HCT116 (cell line): ENCODE measurements at places on chromosomes 7 and 10. TPM values are rescaled to one million over a fixed set of nuclear protein-coding genes. Genes with fewer than 3 reads are reported as not detected.
A peak's percentile ranks its signal among the peaks of the same experiment; 100 is the strongest.

- H3K4me3 ChIP-seq: no peak overlapping the region
- peaks cover 14% of the 10 kb centered on the region; the same call in 1 of the 2 replicates for H3K27me3 ChIP-seq
- DNase-seq: no peak
- H3K4me1 ChIP-seq: no peaks in the 10 kb centered on the region
- no peaks in the 10 kb centered on the region for H3K36me3 ChIP-seq
- no peak overlapping the region for H3K27ac ChIP-seq
Observed at GRCh38 chr10:7626283-7626682, 40.5 kb downstream of the ITIH5 start.

DNA sequence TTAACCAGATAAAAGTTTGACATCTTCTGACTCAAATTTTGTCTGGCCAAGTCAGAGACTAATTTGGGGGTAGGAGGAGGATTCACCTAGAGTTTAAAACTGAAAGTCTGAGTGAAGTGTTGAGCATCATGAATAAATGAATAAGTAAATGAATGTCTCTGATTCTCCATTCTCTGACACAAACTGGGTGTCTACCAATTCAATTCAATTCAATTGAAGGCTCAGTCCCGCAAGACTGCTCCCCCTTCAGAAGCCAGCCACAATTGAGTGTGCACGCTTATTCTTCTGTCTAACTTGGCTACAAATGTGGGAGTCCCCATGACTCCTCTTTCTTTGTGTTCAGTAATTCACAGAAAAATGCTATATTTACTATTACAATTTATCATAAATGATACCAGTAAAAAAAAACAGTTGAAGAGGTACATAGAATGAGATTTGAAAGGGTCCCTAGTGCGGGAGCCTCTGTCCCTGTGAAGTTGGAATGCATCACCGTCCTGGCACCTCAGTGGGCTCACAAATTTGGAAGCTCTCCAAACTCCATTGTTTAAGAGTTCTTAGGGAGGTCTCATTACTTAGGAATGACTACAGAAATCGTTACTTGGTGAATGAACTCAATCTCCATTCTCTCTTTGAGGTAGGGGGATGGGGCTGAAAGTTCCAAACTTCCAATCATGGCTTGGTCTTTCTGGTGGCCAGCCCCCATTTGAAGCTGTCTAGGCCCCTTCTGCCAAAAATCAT, 243.7 kb upstream of the PHYHIPL start:
- H3K4me3 ChIP-seq: no peak overlapping the region
- H3K4me1 ChIP-seq: no peaks in the 10 kb centered on the region
- DNase-seq: no peak
- H3K27ac ChIP-seq: no peak overlapping the region
- no peaks in the 10 kb centered on the region for H3K36me3 ChIP-seq

GRCh38 chr10:11161910-11162309, 144.2 kb downstream of the CELF2 start:
- no peaks in the 10 kb centered on the region for H3K36me3 ChIP-seq
- H3K27me3 ChIP-seq: no peaks in the 10 kb centered on the region
- DNase-seq: no peak
- H3K27ac ChIP-seq: no peak overlapping the region
- H3K4me3 ChIP-seq: no peak overlapping the region

DNA sequence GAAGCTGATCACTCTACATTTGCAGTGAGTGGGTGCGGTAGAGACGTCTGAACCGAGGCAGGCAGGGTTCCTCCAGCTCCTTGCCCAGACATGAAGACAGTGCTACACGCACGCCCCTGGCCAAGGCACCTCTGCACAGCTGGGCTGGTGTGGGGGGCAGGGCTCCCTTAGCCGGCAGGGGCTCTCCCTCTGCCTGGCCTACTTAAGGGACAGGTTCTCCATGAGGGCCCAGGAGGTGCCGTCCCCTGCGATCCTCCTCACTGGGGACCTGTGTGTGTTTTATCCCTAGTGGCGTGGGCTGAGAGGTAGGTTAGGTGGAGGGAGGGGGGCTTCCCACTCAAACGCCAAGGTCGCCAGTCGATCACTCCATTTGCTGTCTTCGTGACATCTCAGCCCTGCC, 35.3 kb downstream of the IL15RA start:
- no peak overlapping the region for H3K4me3 ChIP-seq
- peaks cover 16% of the 10 kb centered on the region for H3K4me1 ChIP-seq
- H3K36me3 ChIP-seq: peaks cover 6% of the 10 kb centered on the region; the same call in 1 of the 2 replicates

GRCh38 chr10:124675261-124675660, 68.9 kb downstream of the FAM53B start:
- DNase-seq: no peak
- no peaks in the 10 kb centered on the region for H3K27me3 ChIP-seq

The FBXL13 gene
- total RNA-seq: 1.0 TPM

- peak overlapping the region; percentile 73 for H3K4me3 ChIP-seq
- peaks cover 4% of the 10 kb centered on the region; the same call in 1 of the 2 replicates for H3K36me3 ChIP-seq
- H3K27me3 ChIP-seq: no peaks in the 10 kb centered on the region
- peaks cover 10% of the 10 kb centered on the region; the same call in 1 of the 2 replicates for H3K4me1 ChIP-seq
Observed at GRCh38 chr10:73168465-73168803, 515 bp downstream of the FAM149B1 start.

- no peak overlapping the region for H3K27ac ChIP-seq
- H3K27me3 ChIP-seq: no peaks in the 10 kb centered on the region
Observed at GRCh38 chr7:137325927-137326326, 17.6 kb downstream of the PTN start.

- H3K4me3 ChIP-seq: no peak overlapping the region
- DNase-seq: no peak
- no peaks in the 10 kb centered on the region for H3K4me1 ChIP-seq
- H3K27me3 ChIP-seq: no peaks in the 10 kb centered on the region
Observed at GRCh38 chr10:124604214-124605000, 139.8 kb downstream of the FAM53B start.

DNA sequence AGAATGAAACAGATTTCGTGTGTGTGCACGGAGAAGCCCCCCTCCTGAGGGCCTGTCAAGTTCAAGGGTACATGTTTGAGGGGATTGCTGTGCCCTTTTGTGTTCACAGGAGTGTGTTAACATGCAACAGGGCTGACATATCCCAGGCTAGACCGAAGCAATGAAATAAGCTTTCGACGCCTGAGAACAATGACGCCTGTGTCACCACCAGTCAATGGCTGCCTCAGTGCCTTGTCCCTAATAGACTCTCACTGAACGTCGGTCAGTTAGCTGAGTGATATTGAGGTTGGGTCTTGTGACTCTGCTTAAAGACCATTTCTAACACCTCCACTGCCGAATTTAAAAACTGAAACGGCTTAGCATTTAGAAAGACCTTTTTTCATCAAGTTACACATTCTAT, 175.2 kb upstream of the TCF7L2 start:
- peaks cover 30% of the 10 kb centered on the region for H3K4me1 ChIP-seq
- no peak overlapping the region for H3K27ac ChIP-seq
- DNase-seq: no peak
- H3K4me3 ChIP-seq: no peak overlapping the region
- H3K36me3 ChIP-seq: no peaks in the 10 kb centered on the region
- no peaks in the 10 kb centered on the region for H3K27me3 ChIP-seq

The ACSM6 gene
- total RNA-seq: not detected

DNA sequence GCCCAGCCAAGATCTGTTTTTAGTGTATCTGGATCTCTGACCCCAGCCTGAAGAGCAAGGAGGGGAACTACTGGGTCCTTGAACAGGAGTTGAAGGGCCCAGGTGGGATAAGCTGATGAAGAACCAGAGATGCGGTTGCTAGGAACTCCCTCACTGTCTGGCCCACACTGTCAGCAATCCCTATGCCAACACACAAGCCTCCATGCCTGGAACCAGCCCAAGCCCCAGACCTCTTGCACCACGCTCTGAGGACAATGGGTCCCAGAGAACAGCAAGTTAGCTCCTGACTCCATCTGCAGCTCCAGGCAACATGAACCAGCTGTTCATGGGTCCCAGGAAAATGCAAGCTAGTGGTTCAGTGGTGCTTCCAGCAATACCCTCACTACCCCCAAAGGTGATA, 2.4 kb downstream of the NAT16 start:
- H3K27ac ChIP-seq: no peak overlapping the region
- peaks cover 27% of the 10 kb centered on the region for H3K4me1 ChIP-seq
- DNase-seq: no peak
- no peaks in the 10 kb centered on the region for H3K27me3 ChIP-seq
- no peak overlapping the region for H3K4me3 ChIP-seq

DNA sequence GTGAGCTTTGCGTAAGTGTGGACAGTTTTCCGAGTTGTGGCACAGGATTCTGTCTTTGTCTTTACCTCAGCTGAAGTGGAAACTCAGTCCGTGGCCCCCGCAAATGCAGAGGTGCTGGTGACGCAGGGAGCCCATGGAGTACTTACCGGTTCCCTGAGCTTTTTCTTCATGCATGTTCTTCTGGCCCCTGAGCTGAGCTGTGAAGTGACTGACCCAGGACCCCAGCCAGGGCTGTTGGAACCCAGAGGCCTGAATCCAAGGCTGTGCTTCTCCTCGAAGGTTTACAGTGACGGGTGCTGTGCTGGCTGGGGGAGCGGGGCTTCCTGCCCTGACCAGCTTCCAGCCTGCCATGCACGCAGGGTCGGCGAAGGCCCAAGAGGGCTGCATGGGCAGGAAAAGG, 223.5 kb downstream of the GLRX3 start:
- H3K4me3 ChIP-seq: no peak overlapping the region
- H3K27ac ChIP-seq: no peak overlapping the region
- DNase-seq: no peak
- H3K27me3 ChIP-seq: no peaks in the 10 kb centered on the region
- H3K4me1 ChIP-seq: no peaks in the 10 kb centered on the region
- H3K36me3 ChIP-seq: no peaks in the 10 kb centered on the region

DNA sequence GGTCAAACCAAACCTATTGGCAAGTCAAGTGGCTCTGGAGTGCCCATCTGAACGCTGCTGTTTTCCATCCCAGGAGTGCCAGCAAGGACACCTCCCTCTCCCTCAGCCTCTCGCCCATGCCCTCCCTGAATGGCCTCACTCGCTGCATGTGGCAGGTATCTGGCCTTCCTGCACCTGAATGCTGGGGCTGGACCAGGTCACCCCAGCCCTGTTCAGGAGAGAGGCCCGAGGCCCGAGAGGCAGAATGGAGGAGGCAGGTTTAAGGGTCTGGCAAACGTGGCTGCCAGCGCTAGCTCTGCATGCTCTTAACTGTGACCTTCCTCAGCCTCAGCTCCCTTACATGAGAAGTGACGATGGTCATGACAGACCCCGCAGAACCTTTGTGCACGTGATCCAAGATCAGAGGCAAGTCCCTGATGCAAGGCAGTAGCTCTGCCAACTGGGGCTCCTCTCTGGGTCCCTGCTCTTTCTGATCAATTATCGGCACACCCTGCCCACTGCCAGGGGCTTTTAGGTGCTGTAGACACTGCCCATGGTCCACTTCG, 295.7 kb upstream of the ZMIZ1 start:
- H3K27me3 ChIP-seq: no peaks in the 10 kb centered on the region
- no peaks in the 10 kb centered on the region for H3K4me1 ChIP-seq
- no peak for DNase-seq
- H3K36me3 ChIP-seq: no peaks in the 10 kb centered on the region

The HOXA4 gene
- total RNA-seq: 2.0 TPM

GRCh38 chr10:5614155-5614721, 52.2 kb downstream of the ASB13 start:
- no peaks in the 10 kb centered on the region for H3K36me3 ChIP-seq
- H3K4me1 ChIP-seq: peaks cover 24% of the 10 kb centered on the region
- no peak for DNase-seq
- no peak overlapping the region for H3K4me3 ChIP-seq
- no peak overlapping the region for H3K27ac ChIP-seq

- no peak for DNase-seq
- no peak overlapping the region for H3K4me3 ChIP-seq
- H3K27me3 ChIP-seq: no peaks in the 10 kb centered on the region
- H3K27ac ChIP-seq: no peak overlapping the region
Observed at GRCh38 chr7:107046491-107047259, 2.2 kb downstream of the PRKAR2B start.

The SYPL1 gene
- total RNA-seq: 78.0 TPM

DNA sequence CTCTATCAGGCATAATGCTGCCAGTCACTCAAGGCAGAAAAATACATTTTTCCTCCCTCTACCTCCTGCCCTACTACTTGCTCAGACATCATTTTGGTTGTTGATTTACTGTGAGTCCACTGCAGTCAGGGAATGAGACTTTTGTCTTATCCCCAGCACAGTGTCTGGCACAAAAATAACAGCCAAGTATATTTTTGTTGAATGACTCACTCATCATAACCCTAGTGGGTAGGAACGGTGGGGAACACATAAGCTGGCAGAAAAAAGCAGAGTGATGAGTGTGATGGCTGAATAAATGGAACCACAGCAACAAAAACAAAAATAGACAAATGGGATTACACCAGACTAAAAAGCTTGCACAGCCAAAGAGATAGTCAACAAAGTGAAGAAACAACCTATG, 65.8 kb upstream of the LAMB4 start:
- H3K4me1 ChIP-seq: no peaks in the 10 kb centered on the region
- no peaks in the 10 kb centered on the region for H3K36me3 ChIP-seq
- H3K27me3 ChIP-seq: no peaks in the 10 kb centered on the region
- H3K4me3 ChIP-seq: no peak overlapping the region

- H3K27me3 ChIP-seq: 0 out of 2 replicates have a peak, but pooled peaks cover 2% of the 10 kb centered on the region
- H3K36me3 ChIP-seq: no peaks in the 10 kb centered on the region
- no peak overlapping the region for H3K4me3 ChIP-seq
- DNase-seq: no peak
Observed at GRCh38 chr10:109650228-109650627, 273.1 kb downstream of the XPNPEP1 start.

- H3K4me1 ChIP-seq: peaks cover 3% of the 10 kb centered on the region; the same call in 1 of the 2 replicates
- H3K36me3 ChIP-seq: no peaks in the 10 kb centered on the region
- H3K4me3 ChIP-seq: no peak overlapping the region
- H3K27me3 ChIP-seq: no peaks in the 10 kb centered on the region
- no peak for DNase-seq
- H3K27ac ChIP-seq: no peak overlapping the region
Observed at GRCh38 chr10:80660736-80661135, 123.0 kb downstream of the SH2D4B start.

DNA sequence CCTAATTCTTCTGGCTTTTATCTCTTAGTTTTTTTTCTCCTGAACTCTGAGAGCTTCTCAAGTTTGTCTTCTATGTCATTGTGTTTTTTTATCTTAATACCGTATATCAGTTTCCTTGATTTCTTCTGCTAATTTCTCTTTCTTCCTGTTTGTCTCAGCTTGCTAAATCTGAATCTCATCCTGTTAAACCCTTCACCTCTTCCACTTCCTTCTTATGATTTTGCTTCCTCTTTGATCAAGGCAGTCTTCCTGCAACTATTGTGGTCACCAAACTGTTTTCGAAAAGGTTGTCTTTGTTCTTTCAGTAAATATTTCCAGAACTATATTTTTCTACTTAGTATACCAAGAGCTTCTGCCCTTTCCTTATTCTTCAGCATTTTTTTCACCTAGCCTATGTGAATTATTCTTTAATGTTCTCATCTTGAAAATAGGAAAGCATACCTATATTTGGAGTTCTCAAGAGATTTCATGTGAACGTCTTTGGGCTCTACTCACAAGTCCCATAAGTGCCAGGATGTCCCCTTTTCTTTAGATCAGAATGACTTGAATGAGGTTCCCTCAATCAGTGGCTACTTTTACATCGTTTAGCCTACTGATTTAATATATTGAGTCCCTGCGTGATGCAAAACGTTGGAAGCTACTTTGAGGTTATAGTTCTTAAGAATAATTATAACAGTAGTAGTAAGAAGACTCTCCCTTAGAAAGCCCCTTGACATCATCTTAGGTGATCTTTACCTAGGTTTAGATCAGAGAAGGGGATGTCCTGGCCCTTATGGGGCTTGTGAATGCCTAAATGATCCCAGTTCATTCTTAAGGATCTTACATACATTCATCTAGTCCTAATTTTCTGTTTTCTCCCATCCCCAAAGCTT, 415.4 kb upstream of the AUTS2 start:
- H3K27me3 ChIP-seq: no peaks in the 10 kb centered on the region
- no peak for DNase-seq
- H3K4me1 ChIP-seq: no peaks in the 10 kb centered on the region
- H3K27ac ChIP-seq: no peak overlapping the region
